ENCODE measurements at places on chromosomes 1 and 21.

- no peak for DNase-seq
Observed at GRCh38 chr21:25806060-25806459, 71.3 kb downstream of the GABPA start.

DNA sequence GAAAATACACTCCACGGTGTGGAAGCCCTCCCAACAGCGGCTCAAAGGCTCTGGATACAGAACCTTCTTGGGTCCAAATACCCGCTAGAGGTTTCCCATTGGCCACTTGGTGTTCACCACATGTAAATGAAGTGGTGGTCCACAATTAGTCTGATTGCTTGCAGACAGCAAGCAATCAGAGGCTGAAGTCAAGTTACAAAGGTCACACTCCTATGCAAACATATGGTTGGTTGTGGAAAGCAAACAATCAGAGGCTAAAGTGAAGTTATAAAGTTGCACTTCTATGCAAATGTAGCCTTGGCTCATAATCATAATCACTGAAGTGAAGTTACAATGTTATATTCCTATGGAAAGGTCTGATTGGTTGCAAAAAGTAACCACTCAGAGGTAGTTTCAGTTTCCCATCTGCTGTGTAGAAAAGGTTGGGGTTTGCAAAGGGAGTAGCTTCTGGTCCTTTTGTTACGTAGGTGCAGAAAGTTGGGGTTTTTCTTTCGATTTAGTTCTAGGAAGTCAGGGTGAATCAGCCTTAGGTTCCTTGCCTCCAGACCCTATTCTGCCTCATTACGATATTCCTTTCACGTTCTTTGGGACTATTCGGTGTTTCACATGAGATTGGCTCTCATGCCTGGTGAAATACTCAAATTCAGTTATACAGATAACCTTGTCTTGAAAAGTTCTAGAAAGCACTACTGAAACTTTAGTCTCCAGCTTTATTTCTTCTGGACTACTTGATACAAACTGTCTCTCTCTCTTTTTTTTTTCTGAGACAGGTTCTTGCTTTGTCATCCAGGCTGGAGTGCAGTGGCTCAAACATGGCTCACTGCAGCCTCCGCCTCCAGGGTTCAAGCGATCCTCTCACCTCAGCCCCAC is 36.7 kb upstream of the MTF2 start:
- DNase-seq, result no peak

DNA sequence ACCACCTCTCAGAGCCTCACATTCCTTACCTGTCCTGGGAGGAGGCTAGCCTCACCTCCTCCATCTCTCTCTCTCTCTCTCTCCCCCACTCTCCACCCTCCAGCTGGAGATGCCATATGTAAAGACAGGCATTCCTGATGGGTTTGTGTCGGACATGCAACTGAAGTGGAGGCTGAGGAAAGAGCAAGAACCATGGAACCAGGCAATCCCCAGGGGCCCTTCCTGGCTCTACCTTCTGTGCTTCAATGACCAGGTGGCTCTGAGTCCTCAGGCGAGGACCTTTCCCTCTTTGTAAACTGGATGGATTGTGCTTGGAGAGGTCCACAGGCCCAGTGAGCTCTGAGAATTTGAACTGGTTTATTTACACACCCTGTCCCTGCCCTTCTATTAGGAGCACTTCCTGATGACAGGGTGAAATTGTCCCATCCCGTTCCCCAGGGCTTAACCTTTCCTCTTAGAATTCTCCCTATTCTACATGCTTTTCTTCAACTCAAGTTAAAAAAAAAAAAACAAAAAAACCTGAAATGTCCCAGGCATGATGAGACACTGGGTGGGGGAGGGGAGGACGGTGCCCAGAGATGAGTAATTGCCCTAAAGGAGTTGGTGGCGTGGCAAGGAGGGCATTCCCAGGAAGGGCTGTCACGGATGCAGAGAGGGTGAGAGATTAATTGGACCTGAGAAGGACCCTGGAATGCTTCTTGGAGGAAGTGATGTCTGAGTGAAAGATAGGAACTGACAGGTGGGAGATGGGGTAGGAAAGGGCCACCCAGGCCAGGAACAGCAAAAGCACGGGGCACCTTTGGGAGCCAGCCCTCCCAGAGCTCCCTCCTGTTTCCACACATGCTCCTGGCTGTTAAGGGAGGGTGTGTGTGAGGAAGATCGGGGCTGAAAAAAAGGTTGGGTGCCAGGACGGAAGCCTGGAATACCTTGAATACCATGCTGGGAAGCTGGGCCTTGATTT is 50.2 kb upstream of the WASF2 start:
- no peak for DNase-seq

DNA sequence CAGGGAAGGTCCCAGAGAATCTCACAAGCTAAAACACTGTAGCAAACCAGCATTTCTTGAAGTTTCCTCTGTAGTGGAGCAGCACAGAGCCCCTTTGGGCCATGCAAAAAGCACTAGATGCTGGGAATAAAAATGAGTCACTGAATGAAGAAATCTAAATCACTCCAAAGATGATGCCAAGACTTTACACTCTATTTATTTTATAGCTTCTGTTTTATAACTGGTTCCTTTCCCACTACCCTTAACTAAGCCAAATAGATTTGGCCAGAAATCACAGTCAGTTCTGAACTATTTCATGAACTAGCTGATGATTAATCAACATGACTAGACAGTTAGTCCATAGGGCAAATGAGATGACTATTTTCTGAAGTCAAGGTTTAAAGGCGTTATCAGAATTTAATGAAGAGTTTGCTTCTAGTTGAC is 89.5 kb downstream of the SCMH1 start:
- no peak for DNase-seq

- no peak for DNase-seq
Observed at GRCh38 chr1:211788626-211789025, 41.9 kb downstream of the LPGAT1 start.

DNA sequence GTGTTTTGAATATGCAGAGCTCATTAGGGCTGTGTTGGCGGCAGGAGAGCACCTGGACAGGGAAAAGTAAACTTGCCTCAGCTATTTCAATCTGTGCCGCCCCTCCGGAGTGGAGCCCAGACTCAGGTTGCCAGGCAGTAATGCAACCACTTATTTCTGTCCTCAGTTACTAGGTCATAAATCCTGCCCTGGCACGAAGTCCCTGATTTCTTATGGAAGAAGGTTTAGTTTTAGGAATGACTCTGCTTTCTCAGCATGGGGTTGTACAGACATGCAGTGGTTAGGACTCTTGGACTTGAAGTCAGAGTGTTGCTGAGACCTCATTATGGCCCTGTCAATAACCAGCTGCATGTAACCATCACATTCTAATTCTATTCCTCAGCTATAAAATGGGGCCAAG is 98.3 kb upstream of the FGGY start:
- DNase-seq, result no peak

DNA sequence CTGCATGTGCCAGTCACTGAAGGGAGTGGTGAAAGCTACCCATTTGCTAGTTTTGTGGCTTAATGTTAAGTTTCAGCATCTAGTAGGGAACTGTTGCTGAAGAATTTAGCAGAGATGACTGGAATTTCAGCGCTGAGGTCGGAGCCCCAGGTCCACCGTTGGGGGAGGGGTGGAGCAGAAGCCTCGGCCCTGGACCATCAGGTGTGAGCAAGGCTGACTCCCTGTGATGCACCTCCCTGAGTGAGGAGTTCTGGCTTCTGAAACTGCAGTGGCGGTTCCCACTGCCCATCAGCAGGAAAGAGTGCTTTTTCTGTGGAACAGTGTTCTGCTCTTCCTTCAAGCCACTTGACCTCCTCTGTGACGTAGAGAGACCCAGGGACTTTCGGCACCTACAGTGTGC is 1.3 kb downstream of the NOS1AP start:
- no peak for DNase-seq

DNA sequence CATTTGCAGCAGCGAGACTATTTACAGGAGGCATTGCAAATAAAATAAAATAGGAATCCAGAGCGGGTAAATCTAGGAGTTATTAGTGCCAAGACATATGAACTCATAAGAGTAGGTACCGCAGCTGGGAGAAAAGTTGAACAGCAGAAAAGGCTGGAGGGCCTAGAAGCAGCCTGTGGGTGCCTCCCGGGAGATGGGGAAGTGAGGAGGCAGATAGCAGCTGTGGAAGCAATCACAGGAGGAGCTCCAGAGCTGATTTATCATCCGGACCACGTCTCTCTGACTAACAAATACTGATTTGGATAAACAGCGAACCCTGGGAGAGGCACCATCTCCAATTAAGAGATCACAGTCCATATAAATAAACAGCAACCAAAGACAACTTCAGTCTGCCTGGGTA is 64.6 kb downstream of the BRINP2 start:
- no peak for DNase-seq

GRCh38 chr1:110850627-110851026 is 22.3 kb upstream of the CD53 start:
- DNase-seq, result no peak

DNA sequence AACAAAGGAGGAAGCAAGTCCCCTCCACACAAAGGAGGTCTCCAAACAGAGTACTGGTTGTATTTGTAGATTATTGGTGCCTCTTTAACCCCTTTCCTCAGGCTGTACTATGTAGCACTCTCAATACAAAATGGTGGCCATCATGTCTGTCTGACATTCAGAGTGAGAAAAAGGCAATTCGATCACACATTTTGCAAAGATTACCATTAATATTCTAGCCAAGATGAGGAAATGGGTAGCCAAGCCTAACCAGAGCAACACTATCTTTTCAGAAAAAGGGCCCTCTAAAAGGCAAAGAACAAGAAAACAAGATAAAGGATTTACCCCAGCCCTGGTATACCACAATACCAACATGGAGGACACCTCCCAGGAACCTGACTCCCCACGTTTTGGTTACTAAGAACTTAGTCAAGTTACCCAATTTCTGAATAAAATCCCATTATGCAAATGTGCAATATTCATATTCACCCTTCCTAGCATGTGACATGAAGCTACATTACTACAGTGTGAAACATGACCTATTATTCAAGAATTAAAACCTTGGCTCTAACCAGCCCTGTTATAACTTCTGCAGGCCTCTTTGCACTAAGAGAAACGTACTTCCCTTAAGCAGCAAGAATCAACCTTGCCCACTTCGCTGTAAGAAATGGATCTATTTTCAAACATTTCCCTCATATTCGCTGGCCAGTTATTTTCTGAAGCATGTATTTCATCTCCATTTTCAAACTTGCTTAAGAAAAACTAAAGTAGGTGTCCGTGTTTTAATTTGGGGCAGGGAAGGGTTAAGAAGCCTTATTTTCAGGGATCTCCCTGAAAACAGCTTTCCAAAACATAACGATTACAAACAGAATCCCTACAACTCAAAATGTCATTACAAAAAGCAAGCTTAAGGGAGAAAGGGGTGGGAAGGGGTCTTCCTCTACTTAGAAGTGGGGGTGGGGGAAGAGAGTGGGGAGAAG is 2.1 kb downstream of the KDM5B start:
- DNase-seq, result no peak

DNA sequence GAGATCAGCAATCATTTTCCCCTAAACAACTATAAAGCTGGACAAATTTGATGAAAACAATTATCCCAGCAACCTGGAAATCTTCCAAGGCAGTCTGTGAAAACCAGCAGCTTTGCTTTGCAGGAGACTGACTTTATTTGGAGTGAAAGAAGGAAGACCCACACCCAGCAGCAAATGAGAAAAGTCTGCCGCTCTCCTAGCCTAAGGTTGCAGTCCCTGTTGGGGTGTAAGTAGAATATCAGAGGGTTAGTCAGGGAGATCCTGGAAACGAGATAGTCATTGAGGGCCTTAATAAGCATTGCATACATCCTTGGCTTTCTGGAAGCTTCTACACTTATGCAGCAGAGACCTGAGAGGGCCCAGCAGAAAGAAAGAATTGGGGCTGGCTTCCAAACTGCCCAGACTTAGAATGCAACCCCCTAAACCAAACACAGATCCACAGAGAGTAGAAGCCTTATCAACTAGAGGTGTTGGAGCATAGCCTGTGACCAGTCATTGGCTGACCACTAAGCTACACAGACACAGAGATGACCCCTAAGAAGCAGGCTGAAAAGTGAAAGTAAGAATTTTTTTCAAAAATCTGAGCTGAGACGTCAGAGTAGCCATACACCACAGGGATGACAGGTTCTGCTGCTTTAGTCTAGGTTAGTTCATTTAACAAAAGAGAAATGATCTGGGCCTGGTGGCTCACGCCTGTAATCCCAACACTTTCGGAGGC is 98.3 kb downstream of the LYPLAL1 start:
- DNase-seq, result no peak

- DNase-seq, result no peak
Observed at GRCh38 chr1:56788588-56788987, 30.6 kb downstream of the FYB2 start.

- no peak for DNase-seq
Observed at GRCh38 chr1:206011057-206011456, 7.9 kb upstream of the RAB7B start.

DNA sequence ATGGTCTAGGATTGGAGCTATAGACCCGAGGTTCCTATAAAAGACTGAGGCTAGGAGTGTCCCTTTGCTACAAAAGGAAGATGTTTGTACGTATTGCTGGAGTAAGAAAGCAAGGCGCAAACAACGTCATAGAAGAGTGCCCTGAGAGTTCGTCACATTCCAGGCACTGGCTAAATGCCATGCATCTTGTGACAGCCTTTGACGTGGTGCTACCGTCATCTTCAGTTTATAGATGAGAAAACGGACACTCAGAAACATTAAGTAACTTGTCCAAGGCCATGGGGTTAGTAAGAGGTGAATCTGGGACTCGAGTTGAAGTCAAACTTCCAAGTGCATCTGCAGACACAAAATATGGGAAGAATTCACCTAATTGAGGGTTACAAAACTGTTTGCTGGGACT is 104.2 kb upstream of the SLC45A1 start:
- DNase-seq, result no peak

GRCh38 chr1:29144178-29144577 is 20.5 kb upstream of the TMEM200B start:
- DNase-seq, result no peak

GRCh38 chr1:183106166-183106565 is 79.9 kb upstream of the LAMC2 start:
- DNase-seq, result no peak

- no peak for DNase-seq
Observed at GRCh38 chr1:87104140-87104539, 189.7 kb downstream of the HS2ST1 start.

Measured in hippocampal formation (tissue), 2 donors.